ENCODE measurements at places on chromosomes 3 and 15. TPM values are rescaled to one million over a fixed set of nuclear protein-coding genes. Genes with fewer than 3 reads are reported as not detected.

The HYPK gene
- total RNA-seq = 5.7 TPM

The FOXB1 gene
- total RNA-seq = not detected

The ST3GAL6 gene
- 1.9 TPM for total RNA-seq

The CPN2 gene
- not detected for total RNA-seq

The NDUFB4 gene
- 222 TPM for total RNA-seq

The PIGZ gene
- 1.2 TPM for total RNA-seq

The LYZL4 gene
- total RNA-seq = not detected

The MYL3 gene
- total RNA-seq = not detected

The CADPS gene
- not detected for total RNA-seq

The C3orf85 gene
- not detected for total RNA-seq

The IL12A gene
- total RNA-seq = 0.94 TPM

The XIRP1 gene
- total RNA-seq = 0.06 TPM

The AGBL1 gene
- total RNA-seq = not detected
